ENCODE measurements at places on chromosomes 6 and 20. TPM values are rescaled to one million over a fixed set of nuclear protein-coding genes. Genes with fewer than 3 reads are reported as not detected.

DNA sequence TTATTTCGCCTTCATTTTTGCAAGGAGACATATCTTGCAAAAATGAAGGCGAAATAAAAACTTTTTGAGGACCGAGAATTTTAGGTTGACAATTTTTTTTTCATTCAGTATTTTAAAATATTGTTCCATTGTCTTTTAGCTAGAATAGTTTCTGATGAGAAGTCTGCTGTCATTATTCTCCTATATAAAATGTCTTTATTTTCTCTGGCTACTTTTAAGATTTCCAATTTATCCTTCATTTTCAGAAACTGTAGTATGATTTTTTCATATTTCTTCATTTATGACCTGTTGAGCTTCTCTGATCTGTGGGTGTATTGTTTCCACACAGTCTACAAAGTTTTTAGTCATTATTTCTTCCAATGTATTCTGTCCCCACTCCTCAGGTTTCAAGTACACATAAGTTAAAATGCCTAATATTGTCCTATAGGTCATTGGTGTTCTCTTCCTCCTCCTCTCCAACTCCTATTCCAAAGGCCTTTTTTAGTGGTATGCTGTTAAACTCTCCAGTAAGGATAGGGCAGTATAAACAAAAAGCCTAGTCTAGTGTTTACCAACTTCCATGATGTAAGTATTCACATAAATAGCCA is 15.7 kb downstream of the AHI1 start:
- no peak for DNase-seq

GRCh38 chr20:46945465-46945864 is 50.8 kb downstream of the EYA2 start:
- no peak for DNase-seq

Gene HS3ST5
- total RNA-seq, result not detected

Gene HLA-DOA
- total RNA-seq, result 16.7 TPM

Gene GNMT
- total RNA-seq, result 0.26 TPM

All from activated CD8-positive, alpha-beta memory T cell treated with anti-CD3 and anti-CD28 coated beads, Interleukin-2, amount 10 ng/mL, durations not matched to agents 7 days and 5 days (primary cell).